ENCODE measurements at places on chromosomes 5 and 9. TPM values are rescaled to one million over a fixed set of nuclear protein-coding genes. Genes with fewer than 3 reads are reported as not detected.

GRCh38 chr9:2655411-2655901 lies 33.9 kb downstream of the VLDLR start:
- no peak overlapping the region for H3K4me3 ChIP-seq
- peaks cover 7% of the 10 kb centered on the region for H3K36me3 ChIP-seq
- H3K27me3 ChIP-seq: no peaks in the 10 kb centered on the region
- H3K4me1 ChIP-seq: peaks cover 4% of the 10 kb centered on the region
- no peak overlapping the region for H3K27ac ChIP-seq
- no peak for DNase-seq

The PHF24 gene
- total RNA-seq: 0.29 TPM

The CMBL gene
- 10.0 TPM for total RNA-seq

GRCh38 chr5:142807372-142807911 lies 37.3 kb downstream of the ARHGAP26 start:
- no peaks in the 10 kb centered on the region for H3K27me3 ChIP-seq
- no peak for DNase-seq
- no peaks in the 10 kb centered on the region for H3K36me3 ChIP-seq
- H3K4me1 ChIP-seq: peaks cover 28% of the 10 kb centered on the region
- peak overlapping the region; percentile 14 for H3K4me3 ChIP-seq
- H3K27ac ChIP-seq: peak overlapping the region; percentile 56

- no peak overlapping the region for H3K4me3 ChIP-seq
- no peak overlapping the region for H3K27ac ChIP-seq
- peaks cover 4% of the 10 kb centered on the region for H3K4me1 ChIP-seq
- H3K27me3 ChIP-seq: no peaks in the 10 kb centered on the region
- no peak for DNase-seq
These were observed 280.4 kb downstream of the TLE1 start for GRCh38 chr9:81408951-81409350.

The ZNF367 gene
- total RNA-seq: 5.3 TPM

DNA sequence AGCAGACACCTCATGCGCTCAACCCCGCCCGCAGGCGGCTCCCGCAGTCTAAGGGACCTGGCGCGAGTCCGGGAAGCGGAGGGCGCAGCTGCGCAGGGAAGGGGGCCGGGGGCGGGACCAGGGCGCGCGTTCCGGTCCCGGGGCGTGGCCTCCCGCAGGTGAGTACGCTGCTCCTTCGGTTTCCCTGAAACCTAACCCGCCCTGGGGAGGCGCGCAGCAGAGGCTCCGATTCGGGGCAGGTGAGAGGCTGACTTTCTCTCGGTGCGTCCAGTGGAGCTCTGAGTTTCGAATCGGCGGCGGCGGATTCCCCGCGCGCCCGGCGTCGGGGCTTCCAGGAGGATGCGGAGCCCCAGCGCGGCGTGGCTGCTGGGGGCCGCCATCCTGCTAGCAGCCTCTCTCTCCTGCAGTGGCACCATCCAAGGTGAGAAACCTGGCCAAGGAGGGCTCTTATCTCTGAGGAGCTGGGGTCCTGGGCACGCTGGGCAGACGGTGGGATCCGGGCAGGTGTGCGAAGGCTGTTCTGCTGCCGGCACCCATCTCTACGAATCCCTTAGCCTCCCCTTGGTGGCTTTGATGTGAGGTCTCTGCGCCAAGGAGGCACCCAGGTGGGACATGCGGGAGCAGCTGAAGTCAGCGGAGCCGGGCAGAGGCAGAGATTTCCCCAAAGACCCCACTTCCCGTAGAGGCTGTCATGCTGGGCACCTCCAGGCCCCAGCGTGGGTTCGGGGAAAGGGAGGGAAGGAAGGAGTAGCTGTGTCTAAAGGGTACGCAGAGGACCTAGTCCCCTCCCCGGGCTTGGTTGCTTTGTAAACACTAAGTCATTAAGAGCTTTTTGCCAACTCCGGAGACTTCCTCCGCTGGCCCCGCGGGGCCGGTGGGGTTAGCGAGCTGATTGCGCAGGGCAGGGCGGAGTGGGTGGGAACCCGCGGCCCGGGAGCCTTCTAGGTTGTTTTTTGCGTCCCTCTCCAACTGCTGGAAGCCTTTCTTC lies at the start of gene F2RL1:
Gene F2RL1, plus strand, starts transcription at position 187 of the 988 bp plus-strand sequence. Its CDS starts 153 bp downstream, at position 340.
- peaks cover 46% of the 10 kb centered on the region for H3K27me3 ChIP-seq
- peaks cover 2% of the 10 kb centered on the region for H3K36me3 ChIP-seq
- DNase-seq: peak; percentile 86
- peak within 1 kb of the TSS; percentile 96 for H3K27ac ChIP-seq
- peak within 1 kb of the TSS; percentile 87 for H3K4me3 ChIP-seq
- peaks cover 17% of the 10 kb centered on the region for H3K4me1 ChIP-seq

The PCDHGB7 gene
- total RNA-seq: 8.0 TPM

The GFPT2 gene
- 1.7 TPM for total RNA-seq

The SNCAIP gene
- 13.7 TPM for total RNA-seq

The COL23A1 gene
- total RNA-seq: 0.36 TPM

DNA sequence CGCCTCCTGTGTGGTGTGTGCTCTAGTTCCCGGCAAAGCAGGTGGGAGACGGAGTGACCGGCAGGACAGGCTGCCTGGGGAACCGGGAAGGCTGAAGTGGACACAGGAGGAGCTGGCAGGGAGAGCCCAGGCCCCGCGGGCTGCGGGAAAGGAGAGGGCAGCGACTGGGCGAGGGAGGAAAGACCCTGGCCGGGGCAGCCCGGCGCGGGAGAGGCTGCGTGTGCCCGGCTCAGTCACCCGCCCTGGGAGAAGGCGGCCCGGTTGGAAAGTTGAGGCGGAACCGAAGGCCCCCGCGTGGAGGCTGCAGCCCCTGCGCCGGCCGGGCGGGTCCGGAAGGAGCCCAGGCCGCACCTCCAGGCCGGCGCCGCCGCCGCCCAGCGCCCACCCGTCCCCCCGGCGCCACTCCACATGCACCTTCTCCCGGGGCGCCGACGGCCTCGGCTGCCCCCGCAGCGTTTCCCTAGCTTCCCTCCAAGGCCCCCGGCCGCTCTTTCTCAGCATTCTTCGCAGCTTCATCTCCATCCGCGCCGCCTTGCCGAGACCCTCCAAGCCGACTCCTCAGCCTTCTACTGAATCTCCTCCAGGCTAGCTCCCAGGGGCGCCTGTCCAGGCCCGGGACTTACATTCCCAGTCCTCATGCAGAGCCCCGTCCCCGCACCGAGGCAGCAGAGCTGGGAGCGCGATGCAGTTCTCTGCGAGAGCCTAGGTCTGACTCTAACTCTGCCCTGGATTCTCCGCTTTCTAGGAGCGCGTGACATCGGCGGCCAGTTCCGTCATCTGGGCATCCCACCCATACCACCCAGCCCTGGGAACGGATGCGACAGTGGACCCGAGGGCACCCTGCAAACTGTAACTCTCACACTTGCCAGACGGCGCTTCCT lies 152.0 kb downstream of the ERCC6L2 start:
- H3K36me3 ChIP-seq: no peaks in the 10 kb centered on the region
- H3K4me1 ChIP-seq: peaks cover 9% of the 10 kb centered on the region

GRCh38 chr5:56908942-56909293 lies 478 bp upstream of the SETD9 start:
- H3K27me3 ChIP-seq: no peaks in the 10 kb centered on the region
- peak overlapping the region; percentile 99 for H3K27ac ChIP-seq
- no peak for DNase-seq

The NMRK1 gene
- 3.5 TPM for total RNA-seq

- peaks cover 37% of the 10 kb centered on the region for H3K4me1 ChIP-seq
- peaks cover 2% of the 10 kb centered on the region for H3K36me3 ChIP-seq
- DNase-seq: no peak
- H3K4me3 ChIP-seq: no peak overlapping the region
These were observed 137.3 kb downstream of the LHFPL2 start for GRCh38 chr5:78511121-78511906.

DNA sequence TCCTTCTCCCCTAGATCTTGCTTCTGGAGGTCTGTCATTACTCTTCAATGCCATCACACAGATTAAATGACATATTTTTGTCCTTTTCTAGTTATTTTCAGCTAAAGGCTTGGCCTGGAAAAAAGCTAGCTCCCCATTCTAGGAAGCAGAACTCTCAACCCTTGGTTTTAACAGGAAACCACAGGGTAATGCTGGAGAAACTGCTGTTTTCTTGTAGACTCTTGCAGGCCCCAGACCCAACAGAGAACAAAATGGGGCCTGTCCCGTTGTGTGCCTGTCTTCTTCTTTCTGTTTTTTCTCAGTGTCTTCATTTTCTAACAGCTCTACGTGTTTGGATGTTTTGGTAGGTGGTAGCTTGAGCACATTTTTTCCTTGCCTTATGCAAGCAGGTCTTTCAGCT lies 21.5 kb downstream of the DCANP1 start:
- no peaks in the 10 kb centered on the region for H3K36me3 ChIP-seq
- DNase-seq: no peak
- no peak overlapping the region for H3K27ac ChIP-seq
- no peaks in the 10 kb centered on the region for H3K27me3 ChIP-seq
- peaks cover 8% of the 10 kb centered on the region for H3K4me1 ChIP-seq
